ENCODE measurements at places on chromosomes 4 and X.
A peak's percentile ranks its signal among the peaks of the same experiment; 100 is the strongest.

GRCh38 chrX:49976682-49977197 lies 54.3 kb downstream of the CLCN5 start:
- no peak for DNase-seq

DNA sequence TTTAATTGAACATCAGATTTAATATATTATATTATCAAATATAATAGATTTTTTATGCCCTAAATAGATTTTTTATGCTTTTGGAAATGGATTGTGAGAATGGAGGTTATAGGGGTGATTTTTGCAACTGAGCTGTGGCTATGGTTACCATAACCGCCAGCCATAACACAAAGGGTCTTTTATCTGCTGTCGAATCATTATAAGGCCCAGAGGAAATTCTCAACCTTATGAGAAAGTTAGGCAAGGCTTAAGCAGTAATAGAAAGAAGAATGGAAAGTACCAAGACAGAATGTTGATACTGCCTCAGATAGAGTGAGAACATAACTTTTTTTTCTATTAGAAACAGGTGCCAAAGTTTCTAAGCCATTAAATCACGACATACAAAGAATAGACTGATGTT lies 26.3 kb upstream of the CXCL6 start:
- no peak for DNase-seq

DNA sequence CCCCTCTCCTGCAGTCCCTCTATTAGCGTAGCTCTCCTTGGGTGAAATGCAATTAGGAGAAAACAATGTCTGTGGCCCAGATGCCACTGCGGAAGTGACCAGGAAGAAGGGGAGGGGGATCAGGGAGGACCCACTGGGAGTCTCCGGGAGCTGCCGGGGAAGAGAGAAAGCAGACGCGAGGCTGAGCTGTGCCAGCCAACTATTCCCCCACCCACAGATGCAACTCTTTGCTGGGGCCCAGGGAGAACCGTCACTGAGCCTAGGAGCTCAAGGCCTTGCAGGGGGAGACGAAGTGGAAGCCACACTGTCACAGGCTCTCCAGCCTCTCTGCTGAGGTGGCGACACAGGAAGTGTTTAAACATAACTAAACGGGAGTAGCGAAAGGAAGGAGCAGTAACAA lies 149.2 kb downstream of the BCOR start:
- no peak for DNase-seq

- DNase-seq = no peak
Observed at GRCh38 chr4:135575041-135575440, 1373.5 kb upstream of the PABPC4L start.

- no peak for DNase-seq
Observed at GRCh38 chr4:152983221-152983620, 47.1 kb downstream of the FHDC1 start.

DNA sequence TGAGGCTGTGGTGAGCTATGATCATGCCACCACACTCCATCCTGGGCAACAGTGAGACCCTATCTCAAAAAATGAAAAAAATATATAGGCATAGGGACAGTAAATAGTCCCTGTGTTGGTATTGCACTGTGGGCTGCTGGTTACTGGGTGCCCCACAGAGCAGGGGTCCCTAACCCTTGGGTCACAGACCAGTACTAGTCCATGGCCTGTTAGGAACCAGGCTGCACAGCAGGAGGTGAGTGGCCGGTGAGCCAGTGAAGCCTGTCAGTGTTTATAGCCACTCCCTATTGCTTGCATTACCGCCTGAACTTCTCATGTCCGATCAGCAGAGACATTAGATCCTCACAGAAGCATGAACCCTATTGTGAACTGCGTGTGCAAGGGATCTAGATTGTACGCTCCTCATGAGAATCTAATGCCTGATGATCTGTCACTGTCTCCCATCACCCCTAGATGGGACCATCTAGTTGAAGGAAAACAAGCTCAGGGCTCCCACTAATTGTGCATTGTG lies 106.5 kb downstream of the TNIP2 start:
- DNase-seq = no peak

DNA sequence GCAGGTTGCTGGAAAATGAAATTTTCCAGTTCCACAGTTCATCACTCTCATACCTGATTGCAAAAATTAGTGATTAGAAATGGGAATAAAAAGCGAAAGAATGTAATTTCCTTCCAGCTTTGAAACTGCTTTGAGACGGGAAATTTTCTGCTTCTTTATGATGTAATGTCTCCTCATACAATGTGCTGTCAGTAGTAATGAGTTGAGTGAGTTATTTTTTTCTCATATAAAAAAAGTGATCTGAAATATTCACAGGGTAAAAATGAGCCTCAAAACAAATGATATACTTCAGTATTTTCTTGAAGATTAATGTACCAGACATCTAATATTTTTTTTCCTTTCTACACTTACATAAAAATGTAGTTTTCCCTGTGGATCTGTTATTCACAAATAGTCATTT lies 179.1 kb upstream of the FAT4 start:
- no peak for DNase-seq

GRCh38 chr4:158197194-158197776 lies 13.0 kb upstream of the TMEM144 start:
- DNase-seq = no peak

GRCh38 chrX:48824066-48824465 lies 2.2 kb upstream of the ERAS start:
- DNase-seq = no peak

GRCh38 chr4:172794307-172794703 lies 374.3 kb upstream of the GALNT7 start:
- DNase-seq = no peak

- no peak for DNase-seq
Observed at GRCh38 chr4:87105101-87105845, 115.1 kb downstream of the KLHL8 start.

DNA sequence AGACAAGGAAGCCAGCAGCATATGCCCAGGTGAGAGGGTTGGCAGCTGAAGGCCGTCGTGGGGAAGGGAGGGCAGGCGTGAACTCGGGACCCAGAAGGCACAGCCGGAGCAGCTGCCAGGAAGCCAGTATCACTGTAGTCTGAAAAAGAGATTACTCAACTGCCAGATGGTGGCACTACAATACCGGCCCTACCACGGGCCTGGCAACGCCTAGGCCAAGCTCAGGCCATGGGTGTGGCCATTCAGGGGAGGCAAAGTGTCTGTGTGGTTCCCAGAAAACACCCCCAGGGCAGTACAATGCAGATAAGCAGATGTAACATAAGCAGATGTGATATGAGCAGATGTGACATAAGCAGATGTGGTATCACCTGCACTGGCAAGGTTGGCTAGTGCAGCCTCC lies 236.0 kb downstream of the AFAP1 start:
- DNase-seq = no peak

GRCh38 chr4:26687728-26688127 lies 103.8 kb downstream of the TBC1D19 start:
- peak; percentile 89 for DNase-seq

GRCh38 chr4:88104902-88105610 lies 53.4 kb downstream of the ABCG2 start:
- peak; percentile 25 for DNase-seq

DNA sequence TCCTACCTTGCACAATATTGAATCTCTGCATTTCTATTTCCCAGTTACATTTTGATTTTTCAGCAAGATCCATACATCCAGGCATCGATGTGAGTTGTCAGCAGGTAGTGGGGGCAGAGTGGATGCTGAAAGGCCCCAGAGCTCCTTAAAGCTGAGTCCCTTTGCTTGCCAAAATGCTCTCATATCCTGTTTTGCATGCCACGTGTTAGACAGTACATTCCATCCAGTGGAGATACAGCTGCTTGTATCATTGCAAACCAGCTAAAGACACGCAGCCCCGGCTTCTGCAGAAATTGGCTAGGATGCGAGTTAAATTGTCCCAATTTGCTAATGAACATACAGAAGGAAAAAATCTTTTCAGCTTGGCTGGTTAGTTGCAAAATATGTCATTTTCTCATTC lies 179.6 kb upstream of the MXRA5 start:
- no peak for DNase-seq

- no peak for DNase-seq
Observed at GRCh38 chr4:2289955-2290333, 28.0 kb upstream of the MXD4 start.

- no peak for DNase-seq
Observed at GRCh38 chr4:150679765-150680343, 97.9 kb downstream of the MAB21L2 start.

GRCh38 chr4:104424989-104425388 lies 69.7 kb downstream of the CXXC4 start:
- no peak for DNase-seq

GRCh38 chrX:38890963-38891362 lies 89.7 kb downstream of the MID1IP1 start:
- DNase-seq = no peak

DNA sequence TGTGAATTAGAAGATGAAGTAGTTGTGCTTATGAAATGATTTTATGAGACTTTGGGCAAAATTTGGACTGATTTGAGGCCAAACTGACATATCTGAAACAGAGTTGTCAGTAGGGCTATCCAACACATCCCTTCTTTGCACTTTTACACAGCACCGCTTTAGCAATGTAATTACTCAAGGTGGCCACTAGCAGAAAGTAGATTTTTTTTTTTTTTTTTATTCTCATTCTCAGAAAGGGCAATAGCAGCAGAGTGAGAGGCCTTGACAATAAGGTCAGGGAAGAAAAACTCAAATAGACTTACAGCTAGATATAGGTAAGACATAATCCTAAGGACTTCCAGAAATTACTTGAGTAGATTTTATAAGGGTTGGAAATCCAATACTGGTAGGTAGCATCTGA lies 414.3 kb downstream of the NAP1L3 start:
- DNase-seq = no peak

DNA sequence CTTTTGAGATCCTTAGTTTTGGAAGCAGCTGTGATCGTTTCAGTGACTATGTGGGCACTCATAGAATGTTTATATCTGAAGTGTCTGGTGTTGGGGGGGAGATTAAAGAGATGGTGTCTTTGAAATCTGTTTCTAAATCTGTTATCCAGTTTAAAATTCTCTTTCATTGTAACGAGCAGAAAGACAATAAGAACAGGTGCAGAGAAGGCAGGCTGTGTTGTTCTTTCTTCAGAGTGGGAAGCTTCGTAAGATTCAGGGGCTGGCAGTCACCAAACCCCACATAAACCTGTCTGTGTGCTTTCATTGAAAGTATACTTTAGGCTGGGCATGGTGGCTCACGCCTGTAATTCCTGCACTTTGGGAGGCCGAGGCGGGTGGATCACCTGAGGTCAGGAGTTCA lies 16.3 kb upstream of the DHRSX start:
- DNase-seq = no peak

DNA sequence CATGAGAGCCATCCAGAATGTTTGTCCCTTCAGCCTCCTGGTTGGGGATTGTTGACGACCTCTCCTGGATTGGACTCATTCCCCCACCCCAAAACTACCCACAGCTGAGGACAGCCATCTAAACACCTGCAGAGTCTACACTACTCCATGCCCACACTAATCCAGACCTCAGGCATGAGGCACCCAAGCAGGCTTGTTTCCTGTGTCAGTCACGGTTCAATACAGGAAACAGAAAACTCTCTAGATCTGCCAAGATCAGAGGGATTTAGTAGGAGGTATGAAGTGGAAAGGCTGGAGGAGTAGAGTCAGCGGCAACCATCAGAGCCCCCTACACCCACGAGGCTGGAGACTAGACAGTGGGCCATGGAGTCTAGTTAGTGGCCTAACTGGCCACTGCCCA lies 37.7 kb downstream of the HAND2 start:
- DNase-seq = no peak

DNA sequence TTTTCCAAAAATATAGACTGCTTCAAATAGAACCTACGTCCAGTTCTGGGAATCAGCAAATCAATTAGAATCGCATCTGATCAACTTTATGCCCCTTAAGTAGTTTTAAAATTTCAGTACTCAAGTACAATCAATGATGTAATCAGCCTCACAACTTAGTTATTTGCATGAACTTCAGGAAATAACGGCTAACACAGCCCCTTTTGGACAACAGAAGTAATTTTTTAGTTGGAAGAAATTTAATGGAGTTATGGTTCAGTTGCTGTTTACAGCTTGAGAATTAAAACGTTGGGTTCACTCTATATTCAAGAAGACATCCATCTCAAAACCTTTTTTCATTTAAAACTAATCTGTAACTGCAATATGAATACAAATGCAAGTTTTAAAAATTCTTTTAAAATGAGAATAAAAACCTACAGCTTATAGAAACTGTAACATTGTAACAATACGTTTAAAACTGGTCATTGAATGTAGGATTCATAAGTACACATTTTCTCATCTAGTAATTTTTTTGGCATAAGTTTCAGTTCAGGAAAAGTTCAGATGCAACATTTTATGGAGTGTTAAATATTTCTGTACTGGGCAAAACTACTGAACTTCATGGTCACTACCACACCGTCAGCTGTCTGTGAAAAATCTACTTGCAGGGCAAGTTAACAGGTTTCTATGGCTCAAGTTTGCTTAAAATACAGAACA lies 956 bp downstream of the TAPT1 start:
- no peak for DNase-seq

- DNase-seq = no peak
Observed at GRCh38 chr4:54675721-54676461, 18.1 kb downstream of the KIT start.

DNA sequence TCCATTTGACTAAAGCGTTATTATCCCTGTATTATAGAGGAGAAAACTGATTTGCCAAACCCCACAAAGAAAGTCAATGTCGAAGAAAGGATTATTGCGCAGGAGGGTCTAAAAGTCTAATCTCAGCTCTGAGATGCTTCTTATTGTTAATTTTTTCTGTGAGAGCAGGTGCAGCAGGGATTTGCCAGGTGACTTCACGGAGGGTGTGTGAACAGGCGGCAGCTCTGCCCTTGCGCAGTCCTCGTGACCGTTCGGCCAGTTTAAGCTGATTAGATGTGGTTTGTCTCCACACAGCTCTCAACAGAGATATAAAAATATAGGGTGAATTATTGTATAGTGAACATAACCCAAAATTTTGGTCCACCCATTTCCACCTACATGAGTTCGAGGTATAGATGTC lies 28.5 kb downstream of the TENM3 start:
- DNase-seq = no peak

GRCh38 chr4:188536826-188537225 lies 397.6 kb downstream of the TRIML1 start:
- DNase-seq = no peak

- no peak for DNase-seq
Observed at GRCh38 chr4:45554423-45554822, 569.4 kb downstream of the GABRG1 start.

GRCh38 chr4:55004831-55005230 lies 120.6 kb downstream of the KDR start:
- DNase-seq = no peak

GRCh38 chr4:168978001-168978700 lies 31.9 kb downstream of the CBR4 start:
- peak; percentile 47 for DNase-seq

GRCh38 chr4:76308548-76308947 lies 2.0 kb downstream of the STBD1 start:
- DNase-seq = no peak
